ENCODE measurements at places on chromosomes 2 and 18.

DNA sequence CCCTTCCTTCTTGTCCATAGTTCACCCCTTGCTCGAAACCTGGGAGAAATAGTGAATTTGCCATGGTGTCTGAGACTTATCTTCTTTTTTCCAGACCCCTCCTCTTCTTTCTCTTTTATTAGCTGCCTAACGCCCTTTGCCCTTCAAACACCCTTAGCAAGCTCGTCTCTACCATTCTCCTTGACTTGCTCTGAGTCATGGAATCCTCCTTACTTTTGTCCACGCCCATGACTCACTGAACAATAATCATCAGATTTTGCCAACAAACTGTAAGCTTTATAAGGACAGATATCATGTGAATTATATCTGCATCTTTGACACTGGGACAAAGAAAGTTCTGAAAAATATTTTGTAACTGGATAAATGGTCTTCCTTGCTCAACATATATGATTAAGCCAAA lies 67.1 kb upstream of the CNTNAP5 start:
- DNase-seq = no peak

GRCh38 chr2:11092701-11093335 lies 62.4 kb upstream of the SLC66A3 start:
- DNase-seq = no peak

DNA sequence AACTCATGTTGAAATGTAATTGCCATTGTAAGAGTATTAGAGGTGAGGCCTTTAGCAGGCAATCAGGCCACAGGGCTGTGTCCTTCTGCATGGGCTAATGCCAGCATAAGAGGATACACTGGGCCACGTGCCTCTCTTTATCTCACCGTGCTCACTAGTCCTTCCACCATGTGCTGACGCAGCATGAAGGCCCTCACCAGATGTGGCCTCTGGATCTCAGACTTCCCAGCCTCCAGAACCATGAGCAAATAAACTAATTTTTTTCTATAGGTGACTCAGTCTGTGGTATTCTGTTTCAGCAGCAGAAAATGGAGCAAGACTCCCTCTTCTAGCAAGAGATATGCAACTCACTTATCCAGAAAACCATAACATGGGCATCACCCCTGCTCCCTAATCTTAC lies 149.7 kb upstream of the ZNF236 start:
- DNase-seq = peak; percentile 67

- DNase-seq = no peak
Measured at GRCh38 chr18:57833441-57834101, 30.5 kb upstream of the ATP8B1 start.

- DNase-seq = no peak
Measured at GRCh38 chr2:131027566-131028528, 65.4 kb downstream of the FAM168B start.

DNA sequence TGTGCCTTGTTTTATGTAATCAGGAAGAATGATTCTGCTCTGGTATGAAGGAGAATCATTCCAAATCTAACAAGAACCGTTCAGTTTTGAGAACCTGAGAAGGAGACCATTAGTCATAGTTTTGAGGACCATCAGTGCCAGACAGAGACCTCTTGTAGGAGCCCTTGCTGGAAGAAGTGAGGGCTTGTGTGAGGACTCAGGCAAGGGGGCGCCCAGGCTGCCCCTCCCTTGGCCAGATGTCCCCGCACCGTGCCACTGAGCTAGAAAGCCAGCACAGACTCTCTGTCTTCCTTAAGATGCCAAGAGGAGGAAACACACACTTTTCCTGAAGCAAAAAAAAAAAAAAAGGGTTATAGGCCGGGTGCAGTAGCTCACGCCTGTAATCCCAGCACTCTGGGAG lies 55.7 kb upstream of the SLC39A10 start:
- no peak for DNase-seq

GRCh38 chr2:211591426-211591825 lies 947.2 kb downstream of the ERBB4 start:
- no peak for DNase-seq

GRCh38 chr2:45435316-45435715 lies 175.8 kb downstream of the SRBD1 start:
- DNase-seq = no peak

DNA sequence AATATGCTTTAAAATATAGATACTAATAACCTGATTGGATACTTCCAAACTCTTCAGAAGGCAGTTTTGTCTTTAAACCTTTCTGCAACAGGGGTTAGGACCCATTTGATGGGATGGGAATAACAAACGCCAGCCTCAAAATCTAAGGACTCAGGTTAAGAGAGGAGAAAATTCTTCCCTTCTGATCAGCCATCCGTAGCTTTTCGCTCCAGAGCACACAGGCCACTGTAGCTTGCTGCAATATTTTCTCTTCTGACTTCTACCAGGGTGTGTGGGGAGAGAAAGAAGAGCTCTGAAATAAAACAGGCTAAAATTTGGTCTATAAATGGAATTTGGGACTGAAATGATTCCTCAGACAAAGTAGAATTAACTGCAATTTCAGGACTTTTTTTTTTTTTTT lies 95.1 kb downstream of the ALPK2 start:
- DNase-seq = no peak

DNA sequence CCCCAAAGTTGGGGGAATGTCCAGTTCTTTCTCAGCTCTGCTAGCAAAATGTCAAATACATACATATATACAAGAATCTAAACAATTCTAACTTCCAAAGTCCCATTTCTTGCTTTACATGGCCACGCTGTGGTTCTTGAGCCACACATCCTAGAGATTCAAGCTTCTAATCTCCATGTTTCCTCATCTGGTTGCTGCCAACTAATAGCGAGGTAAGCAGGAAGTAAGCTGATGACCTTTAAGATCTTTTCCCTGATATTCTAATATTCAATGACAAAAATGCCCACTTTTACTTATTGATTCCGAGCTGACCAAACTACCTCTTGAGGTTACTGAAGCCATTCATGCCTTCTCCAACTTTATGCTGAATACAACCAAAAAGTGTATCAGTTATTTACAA lies 3.3 kb downstream of the VPS54 start:
- no peak for DNase-seq

GRCh38 chr2:94995553-94996304 lies 29.8 kb upstream of the MAL start:
- no peak for DNase-seq

GRCh38 chr2:239878686-239879085 lies 146.5 kb downstream of the NDUFA10 start:
- DNase-seq = no peak

DNA sequence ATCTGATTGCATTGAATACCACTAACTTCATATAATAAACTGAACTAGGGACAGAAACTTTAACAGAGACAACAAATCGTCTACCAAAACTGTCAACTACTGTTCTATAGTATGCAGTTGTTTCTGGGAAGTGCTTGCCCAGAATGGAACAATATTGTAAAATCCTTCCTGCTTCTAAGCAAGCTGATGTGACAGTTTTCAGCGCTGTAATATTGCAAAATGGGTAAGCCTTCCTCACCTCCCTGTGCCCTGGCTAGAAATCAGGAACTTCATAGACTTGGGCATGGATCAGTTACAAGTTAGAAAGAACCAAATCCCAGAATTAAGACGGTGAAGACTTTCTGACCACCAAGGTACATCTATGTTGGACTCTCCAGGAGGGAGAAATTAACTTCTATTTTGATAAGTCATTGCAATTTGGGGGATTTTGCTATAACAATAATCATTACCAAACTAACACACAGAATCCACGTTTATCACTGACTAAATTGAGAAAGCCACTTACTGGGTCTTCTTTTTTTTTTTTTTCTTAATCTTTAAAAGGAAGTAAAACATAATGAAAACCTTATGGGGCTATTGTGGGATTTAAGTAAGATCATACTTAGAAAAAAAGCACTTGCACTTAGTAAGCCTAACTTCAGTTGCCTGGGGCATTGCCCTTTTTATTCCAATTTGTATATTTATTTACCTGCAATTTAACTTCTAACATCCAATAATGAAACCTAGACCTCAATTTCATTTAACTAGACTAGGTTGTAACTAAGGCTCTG lies 261.5 kb downstream of the TRIB2 start:
- DNase-seq = no peak

DNA sequence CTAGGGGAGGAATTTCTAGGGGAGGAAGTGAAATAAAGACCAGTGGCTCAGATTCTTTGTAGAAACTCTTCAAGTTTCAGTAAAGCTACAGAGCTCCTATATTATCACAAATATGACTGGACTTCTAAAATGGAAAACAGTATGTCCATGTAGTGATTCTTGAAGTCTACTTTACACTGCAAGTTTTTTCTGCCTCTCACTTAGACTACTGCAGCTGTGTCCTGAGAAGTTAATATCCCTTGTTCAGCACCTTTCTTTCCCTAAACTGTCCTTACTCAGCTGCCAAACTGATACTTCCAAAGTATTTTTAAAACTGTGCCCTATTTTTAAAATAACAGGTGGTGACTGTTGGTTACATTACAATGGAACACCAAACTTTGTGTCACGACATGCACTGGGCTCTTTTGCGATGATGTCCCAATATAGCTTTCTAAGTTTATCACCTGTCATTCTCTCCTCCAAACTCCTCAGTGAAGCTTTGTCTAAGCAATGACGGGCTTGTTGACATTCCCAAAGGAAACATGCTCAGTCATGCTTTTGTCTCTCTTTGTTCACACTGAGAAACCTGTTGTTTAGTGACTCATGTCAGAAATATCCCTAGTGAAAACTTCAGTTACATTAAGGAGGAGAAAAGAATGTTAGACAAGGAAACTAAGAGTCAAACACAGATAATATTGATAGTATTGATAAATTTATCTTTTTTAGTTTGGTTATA lies 341.1 kb downstream of the ARL6IP6 start:
- peak; percentile 85 for DNase-seq

- no peak for DNase-seq
Measured at GRCh38 chr2:197307236-197307932, 3.2 kb downstream of the ANKRD44 start.

- DNase-seq = no peak
Measured at GRCh38 chr2:127183771-127184170, 36.3 kb downstream of the CYP27C1 start.

DNA sequence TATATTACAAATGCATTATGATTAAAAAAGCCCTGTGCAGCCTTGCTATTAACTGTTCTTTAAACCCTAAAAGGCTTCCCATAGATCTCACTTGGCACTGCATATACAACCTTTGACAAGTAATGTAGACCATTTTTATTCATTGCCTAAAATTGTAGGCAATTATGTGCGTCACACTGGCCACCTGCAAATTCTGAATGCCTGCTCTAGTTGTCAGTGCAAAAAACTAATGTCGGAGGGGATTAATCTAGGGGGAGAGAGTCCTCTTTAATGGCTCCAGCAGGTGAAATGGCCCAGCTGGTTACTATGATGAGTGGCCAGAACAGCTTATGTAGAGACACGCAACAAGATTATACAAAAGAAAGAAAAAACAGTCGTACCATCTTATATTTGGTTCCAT lies 123.2 kb downstream of the OLA1 start:
- no peak for DNase-seq

Measured in H4 (cell line).